HT-29 (cell line): ENCODE measurements at places on chromosomes 2 and 18. TPM values are rescaled to one million over a fixed set of nuclear protein-coding genes. Genes with fewer than 3 reads are reported as not detected.

BABAM2 gene
- total RNA-seq, result 7.0 and 10.5 TPM in 2 replicates

PJVK gene
- total RNA-seq, result 0.23 and 0.26 TPM in 2 replicates

PLGLB1 gene
- total RNA-seq, result 1.5 TPM in 1 of 2 replicates, not detected in the other

LIMS4 gene
- 0.81 and 1.8 TPM in 2 replicates for total RNA-seq

GRCh38 chr2:237625777-237626176, 1.6 kb upstream of the LRRFIP1 start:
- no peak for DNase-seq

DNA sequence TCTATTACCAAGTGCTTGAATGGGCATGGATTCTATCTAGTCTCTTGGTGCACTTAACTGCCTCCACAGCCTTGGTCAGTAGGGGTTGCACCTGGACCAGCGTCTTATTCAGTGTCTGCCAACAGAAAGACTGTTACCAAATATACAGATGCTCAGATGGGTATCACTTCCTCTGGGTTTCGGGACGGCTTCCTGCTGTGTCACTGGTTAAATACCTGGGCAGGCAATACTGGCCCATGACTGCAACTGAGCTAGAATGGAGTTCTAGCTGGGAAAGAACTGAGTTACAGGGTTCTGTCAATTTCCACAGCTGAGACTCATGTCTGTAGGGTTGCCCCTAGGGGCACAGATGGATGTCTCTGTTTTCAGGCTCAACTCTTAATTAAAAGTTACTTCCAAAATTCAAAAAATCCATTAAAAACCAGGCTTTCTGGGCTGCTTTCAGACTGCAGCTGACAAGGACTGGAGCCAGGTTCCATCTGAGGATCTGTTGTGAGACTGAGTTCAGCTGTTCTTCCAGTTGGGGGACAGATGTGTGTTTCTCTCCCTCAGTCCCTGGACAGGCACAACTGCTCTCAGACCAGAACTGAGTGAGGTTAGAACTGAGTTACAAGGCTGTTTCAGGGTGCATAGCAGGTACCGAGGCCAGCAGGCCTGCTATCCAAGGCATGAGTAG, 789.6 kb upstream of the SLC8A1 start:
- DNase-seq, result no peak

GRCh38 chr2:109700680-109701274, 86.6 kb downstream of the SOWAHC start:
- DNase-seq, result no peak

DNA sequence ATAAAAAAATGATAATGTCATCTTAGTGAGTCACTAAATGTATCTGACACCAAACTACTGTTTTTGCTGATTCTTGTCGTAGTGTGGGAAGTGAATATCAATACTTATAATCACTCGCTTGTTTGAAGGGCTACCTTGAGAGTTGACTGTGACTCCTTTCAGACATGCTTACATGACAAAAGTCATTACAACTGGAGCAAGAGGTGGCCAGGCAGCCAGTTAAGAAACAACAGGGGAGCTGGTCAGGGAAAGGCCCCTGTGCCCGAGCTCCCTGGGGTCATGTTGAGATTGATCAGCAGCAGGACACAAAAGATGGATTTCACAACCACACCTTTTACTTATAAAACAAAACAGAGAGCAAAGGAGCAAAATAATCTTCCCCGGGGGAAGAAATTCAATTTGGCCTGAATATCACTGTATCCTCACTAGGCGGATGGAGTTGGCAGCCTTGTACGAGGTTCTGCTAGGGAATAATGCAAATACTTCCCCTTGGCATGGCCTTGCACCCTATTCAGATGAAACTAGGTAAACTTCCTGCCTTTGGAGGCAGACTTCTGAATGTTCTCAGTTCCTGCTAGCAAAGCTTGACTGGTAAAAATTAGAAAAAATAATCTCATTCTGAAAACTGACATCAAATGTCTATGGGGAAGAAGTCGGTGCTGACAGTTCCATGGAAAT, 101.2 kb downstream of the DYNC1I2 start:
- DNase-seq, result no peak

DNA sequence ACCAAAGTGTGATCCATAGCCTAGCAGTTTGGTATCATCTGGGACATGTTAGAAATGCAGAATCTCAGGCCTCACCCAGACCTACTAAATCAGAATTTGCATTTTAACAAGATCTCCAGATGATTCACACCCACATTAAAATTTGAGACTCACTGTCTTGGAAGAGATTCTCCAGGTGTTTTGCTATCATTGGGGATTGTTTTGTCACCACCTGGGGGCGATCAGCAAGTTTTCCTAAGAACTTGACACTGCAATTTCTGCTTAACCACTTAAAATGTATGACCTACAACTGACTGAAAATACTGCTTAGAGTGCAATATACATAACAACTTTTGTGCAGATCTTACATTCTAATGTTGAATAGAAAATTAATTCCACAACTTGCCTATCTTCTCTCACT, 18.9 kb upstream of the ITGA4 start:
- peak; percentile 31 for DNase-seq

- no peak for DNase-seq
Measured at GRCh38 chr2:27959496-27959895, 69.0 kb downstream of the BABAM2 start.

DNA sequence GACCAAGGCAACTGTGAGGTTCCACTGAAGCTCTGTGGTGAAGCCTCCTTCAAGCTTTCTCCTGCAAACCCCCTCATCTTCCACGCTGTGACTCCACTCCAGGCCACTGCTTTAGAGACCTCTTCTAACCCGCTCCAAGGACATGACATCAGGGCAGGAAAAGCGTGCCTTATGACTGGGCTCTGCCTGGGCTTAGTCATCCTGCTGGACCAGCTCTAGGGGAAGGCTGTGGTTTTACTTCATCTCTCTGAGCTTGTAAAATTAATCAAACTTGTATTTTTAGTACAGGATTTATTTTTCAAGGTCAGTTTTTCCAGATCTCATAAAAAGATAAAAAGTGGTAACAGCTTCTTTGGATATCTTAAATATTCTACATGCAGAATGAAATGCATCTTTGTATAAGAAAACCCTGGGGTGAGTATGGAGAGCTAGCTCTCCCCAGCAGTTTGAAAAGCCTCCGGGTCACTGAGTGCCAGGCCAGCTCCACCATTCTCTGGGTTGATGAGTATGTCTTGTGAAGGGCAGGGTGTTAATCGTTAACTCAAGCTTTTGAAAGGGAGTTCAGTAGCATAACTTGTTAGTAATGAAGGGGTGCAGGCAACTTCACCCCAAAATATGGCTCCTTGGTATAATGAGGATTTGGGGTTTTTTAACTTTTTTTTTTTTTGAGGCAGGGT, 33.1 kb upstream of the YPEL5 start:
- DNase-seq, result peak; percentile 27

DNA sequence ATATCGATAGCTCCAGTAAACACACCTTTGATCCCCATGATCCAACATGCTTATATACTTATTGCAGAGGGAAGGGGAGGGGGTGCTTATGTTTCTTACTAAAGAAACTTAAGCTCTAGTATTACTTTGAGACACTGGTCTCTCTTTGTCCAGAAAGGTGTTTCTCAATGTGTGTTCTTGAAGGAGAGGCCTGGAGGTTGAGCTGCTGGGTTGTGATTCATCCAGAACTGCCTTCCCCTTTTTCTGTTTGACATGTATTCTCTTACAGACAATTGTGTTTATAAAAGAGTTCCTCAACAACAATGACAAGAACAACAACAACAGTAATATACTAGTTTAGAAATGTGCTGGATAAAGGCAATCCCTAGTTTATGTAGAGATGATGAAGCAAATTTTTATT, 516.0 kb upstream of the FAM98A start:
- no peak for DNase-seq

- DNase-seq, result peak; percentile 48
Measured at GRCh38 chr2:20106746-20107145, 55.3 kb upstream of the LAPTM4A start.

- peak; percentile 81 for DNase-seq
Measured at GRCh38 chr2:38581193-38582147, 21.3 kb downstream of the HNRNPLL start.

GRCh38 chr2:219538956-219539788, 4.4 kb downstream of the CHPF start:
- no peak for DNase-seq
